ENCODE measurements at places on chromosomes 12 and 14. TPM values are rescaled to one million over a fixed set of nuclear protein-coding genes. Genes with fewer than 3 reads are reported as not detected.

- DNase-seq: peak; percentile 86
Observed at GRCh38 chr14:95255487-95255886, 64.2 kb downstream of the CLMN start.

DNA sequence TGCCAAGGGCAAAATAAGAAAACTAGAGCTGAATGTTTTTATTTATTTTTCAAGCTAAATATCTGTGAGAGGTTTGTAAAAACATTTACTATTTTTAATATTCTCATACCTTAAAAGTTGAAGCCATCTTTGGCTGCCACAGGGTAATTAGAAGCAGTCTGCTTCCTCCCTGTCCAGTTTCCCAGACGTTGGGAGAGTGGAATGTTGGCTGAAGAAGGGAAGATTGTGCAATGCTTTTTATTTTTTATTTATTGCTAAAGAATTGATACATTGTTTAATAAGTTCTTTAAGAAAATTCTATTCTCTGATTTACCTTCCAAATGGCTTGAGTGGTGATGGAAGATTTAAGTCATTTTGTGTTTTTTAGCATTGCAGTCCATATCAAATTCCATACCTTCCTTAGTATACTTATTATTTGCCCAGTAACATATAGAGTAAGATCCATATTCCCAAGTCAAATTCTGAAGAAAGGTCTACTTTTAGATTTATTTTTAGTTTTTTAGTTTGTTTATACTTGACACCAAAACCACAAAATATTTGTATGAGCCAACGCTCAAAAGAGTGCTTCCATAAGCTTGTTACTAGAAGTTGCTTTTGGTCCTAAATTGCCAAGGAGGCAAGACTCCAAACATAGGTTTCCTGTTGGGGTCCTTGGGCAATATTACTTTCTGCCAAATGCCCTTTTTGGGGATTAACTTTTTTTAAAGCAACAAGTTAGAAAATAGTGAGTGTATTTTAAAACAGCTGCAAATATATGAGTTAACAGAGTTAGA lies 124.0 kb upstream of the CPM start:
- DNase-seq: no peak

DNA sequence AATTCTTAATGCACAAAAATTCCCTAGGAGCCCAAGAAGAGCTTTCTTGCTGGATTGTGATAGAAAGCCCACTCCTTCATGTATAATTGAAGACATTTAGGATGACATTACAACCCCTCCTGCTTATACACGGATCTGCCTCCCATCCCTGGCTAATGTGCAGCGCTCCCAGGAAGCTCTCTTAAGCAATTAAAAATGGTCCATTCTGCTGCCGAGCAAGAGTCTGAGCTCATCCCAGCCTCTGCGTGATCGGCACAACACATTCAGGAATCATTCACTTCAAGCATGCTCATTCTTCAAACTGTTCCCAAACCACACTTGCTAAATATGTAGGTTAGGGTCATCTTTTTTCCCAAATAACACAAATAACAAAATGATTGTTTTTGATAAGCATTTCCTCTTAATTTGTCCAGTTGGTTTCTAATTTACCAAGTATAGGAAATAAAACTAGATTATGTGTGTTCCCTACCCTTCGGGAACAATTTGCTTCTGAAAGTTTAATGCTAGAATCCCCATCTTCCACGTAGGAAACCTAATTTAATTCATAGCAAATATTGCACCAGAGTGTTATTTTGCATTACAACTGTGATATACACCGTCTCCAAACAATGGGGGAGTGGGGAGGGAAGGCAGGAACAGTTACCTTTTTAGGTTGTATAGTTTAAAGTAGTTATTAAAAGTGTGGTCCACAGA lies 17.3 kb upstream of the TMEM233 start:
- no peak for DNase-seq

DNA sequence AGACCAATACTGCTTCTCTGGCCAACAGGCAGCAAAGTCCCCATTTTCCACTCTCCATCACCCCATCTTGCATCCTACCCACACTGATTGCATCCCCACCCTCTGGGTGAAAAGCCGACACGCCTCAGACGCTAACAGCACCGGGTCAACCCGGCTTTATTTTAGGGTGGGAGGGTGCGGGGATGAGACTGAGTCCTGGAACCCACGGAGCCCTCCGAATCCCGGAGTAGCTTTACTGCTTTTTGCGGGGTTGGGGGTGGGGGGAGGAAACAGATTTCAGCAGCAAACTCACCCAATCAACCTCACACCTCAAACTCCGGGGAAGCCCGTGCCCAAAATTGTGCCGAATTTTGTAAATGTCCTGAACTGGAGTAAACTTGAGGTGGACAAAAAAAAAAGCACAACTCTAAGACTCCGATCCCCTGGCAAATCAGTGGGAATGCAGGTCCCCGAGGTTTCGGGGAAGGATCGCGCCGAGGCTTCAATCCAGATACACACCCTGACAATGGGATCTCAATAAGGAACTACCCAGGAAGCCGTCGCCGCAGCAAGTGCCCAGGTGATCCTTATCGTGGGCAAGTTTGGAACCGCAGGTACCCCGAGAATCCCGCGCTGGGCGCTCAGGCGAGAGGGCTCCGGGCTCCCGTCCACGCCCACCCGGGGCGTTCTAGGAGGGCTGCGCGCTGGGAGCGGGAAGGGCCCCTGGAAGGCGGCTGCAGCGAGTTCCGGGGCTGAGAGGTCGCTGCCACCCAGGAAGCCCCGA lies 1.1 kb downstream of the GCH1 start:
- DNase-seq: no peak

DNA sequence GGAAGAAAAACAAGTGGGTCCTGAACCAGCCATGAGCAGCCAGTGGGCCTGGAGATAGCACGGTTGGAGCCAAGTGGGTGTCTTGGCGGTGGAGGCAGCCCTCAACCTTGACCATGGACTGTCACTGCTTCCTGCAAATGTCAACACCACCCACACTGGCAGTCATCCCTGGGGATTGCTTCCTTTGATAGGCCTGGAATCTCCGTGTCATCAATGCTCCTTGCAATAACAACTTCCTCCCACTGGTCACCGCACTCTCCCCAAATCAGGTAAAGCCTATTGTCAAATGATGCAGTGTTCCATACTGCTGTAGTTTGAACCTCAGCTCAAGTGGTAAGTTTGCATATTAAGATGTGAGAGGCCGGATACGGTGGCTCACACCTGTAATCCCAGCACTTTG lies 129.1 kb downstream of the NTF3 start:
- no peak for DNase-seq

GRCh38 chr14:99968941-99969340 lies 96.3 kb upstream of the EVL start:
- DNase-seq: no peak

- DNase-seq: no peak
Observed at GRCh38 chr12:26295001-26295400, 99.6 kb downstream of the SSPN start.

- DNase-seq: peak; percentile 76
Observed at GRCh38 chr12:6963791-6964413, 6.6 kb downstream of the PHB2 start.

DNA sequence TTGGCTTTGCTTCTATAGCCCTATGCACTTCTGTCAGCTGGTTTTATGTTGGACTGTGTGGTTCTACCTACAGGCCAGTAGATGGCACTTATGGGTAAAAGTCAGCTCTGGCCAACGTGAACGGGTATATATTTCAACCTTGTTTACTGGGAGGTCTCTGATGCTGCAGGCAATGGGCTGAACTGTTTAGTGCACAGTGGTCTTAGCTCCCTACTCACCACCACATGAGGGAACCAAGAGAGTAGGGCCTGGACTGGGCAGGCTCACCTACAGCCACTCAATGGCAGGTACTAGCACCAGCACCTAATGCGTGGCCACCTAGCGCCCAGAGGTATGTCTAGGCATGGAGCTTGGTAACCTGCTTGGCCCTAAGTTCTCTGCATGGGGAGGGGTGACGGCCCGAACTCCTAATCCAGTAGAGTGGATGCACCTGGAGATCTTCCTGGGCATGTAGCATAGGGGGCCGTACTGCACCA lies 481.8 kb downstream of the TMEM117 start:
- DNase-seq: peak; percentile 43

- DNase-seq: peak; percentile 54
Observed at GRCh38 chr12:6533653-6533922, 729 bp upstream of the GAPDH start.

GRCh38 chr12:63037746-63038712 lies 103.1 kb upstream of the PPM1H start:
- DNase-seq: no peak

GRCh38 chr12:43676183-43676813 lies 82.3 kb downstream of the PUS7L start:
- DNase-seq: no peak

DNA sequence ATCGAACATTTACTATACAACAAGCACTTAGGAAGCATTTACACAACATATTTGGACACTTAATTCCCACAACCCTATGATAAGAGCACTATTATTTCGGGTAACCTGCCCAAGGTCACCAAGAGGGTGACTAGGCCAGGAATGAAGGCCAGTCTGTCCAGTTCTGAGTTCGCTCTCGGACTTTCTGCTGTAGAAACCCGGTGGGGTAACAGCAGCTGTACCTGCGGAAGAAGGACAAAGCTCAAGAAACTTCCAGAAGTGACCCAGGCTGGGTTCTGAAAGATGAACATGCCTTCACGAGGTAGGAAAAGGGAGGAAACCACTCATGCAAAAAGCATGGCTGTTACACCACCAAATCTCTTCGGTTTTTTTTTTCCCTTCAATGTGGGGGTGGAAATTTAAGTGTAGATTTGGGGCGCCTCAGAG lies 10.8 kb downstream of the PLA2G1B start:
- DNase-seq: no peak

The PPP1R36 gene
- not detected for total RNA-seq

The EPYC gene
- not detected for total RNA-seq

The HVCN1 gene
- 1.3 TPM for total RNA-seq

The PTPN21 gene
- total RNA-seq: 18.7 TPM

The C14orf180 gene
- 2.3 TPM for total RNA-seq

The PUS1 gene
- total RNA-seq: 6.4 TPM

Measured in stomach (tissue), 19 donors.